Fibroblast of skin of right quadriceps (primary cell): ENCODE measurements at places on chromosomes 3 and 15.
A peak's percentile ranks its signal among the peaks of the same experiment; 100 is the strongest.

DNA sequence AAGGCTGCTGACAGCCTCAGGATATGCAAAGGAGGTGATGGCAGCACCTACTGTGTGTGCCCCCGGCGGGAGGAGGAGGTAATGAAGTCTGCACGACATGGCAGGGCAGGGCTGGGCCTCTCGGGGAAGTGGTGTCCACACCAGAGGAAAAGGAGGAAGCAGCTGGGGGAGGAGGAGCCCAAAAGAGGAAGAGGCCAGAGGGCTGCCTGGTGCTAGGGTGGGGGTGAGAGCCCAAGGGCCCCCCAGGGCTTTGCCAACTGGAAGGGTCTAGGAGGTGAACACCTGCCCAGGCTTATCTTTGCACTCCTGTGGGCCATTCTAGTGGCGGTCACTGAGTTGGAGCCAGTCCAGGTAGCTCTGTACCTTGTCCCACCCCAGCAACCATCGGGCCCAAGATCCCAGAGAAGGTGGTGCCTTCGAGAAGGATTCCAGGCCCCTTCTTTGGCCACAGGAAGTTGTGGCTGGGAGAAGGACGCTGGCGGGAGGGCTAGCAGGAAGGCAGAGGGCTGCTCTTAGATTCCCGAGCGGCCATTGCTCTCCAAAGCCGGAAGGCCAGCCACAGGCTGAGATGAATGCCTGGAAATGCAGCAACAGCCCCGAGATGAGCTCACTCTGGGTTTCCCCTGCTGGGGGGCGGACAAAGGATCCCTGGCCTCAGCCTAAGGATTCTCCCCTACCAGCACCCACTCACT lies 7.0 kb downstream of the GNAI2 start:
- no peak for DNase-seq

DNA sequence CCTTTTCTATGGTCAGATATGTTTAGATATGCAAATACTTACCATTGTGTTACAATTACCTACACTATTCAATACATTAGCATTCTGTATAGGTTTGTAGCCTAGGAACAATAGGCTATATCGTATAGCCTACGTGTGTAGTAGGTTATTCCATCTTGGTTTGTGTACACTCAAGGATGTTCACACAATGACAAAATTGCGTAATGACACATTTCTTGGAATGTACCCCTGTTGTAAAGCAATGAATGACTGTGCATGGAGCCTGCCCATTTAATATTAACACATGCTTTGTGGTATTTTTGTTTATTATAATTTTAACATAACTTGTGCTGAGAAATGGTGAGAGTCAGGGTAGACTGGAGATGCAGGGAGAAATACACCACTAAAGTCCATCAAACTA lies 154.9 kb downstream of the LEKR1 start:
- no peak for DNase-seq

DNA sequence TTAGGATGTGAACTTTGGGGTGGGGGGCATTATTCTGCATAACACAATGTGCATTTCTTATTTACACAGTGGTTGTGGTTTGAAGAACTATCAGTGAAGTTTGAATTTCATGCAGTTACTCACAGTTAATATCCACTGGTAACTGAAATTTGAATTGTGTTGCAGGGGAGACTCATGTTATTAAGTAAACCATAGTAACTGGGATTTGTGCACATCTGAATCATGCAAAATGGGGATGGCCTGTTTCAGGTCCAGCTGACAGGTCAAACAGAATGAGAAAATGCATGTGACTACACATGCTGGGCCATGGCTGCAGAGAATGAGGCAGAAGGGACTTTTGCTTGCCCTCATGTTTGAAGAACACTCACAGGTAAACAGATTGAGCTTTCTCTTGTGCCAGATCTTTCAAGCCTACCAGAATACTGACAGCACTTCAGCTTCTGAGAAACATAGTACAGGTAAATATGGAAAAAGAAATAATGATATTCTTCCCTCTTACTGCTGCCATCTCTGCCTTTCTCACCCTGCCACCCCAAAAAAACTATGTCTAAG lies 115.0 kb downstream of the POLQ start:
- DNase-seq: no peak

DNA sequence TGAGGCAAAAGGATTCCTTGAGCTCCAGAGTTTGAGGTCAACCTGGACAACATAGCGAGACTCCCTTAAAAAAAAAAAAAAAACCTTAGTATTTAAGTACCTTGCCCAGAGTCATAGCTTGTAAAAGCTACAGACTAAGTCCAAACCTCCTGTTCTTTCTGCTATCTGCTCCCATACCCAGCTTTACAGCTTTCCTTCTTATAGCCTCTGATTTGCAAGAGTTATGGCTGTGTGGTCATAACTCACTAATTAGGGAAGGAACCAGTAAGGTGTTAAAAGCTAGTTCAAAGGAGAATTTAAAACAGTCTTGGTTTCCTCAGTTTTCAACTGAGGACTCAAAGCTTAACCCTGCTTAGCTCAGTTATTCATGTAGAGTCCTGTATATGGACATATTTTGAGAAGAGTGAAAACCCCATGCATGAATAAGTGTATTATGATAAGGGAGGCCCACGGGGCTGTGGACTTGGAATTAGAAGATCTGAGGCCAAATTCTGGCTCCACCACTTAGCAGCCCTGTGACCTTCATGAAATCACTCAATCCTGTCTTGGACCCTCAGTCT lies 135.5 kb upstream of the SMAD3 start:
- no peak for DNase-seq

DNA sequence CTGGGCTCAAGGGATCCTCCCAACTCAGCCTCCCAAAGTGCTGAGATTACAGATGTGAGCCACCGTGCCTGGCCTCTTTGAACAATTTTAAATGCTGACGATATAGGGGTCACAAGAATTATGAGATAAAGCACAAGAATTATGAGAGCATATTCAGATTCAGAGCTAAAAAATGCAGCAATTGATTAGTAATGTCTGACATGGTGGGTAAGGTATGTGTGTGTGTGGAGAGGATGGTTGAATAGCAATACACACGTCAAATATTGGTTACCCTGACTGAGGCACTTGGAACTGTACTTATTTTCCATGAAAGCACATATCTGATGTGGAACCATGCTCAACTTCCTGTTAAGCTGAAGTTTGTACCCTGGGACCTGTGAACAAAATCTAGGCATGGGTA lies 115.6 kb downstream of the EOMES start:
- peak; percentile 77 for DNase-seq

DNA sequence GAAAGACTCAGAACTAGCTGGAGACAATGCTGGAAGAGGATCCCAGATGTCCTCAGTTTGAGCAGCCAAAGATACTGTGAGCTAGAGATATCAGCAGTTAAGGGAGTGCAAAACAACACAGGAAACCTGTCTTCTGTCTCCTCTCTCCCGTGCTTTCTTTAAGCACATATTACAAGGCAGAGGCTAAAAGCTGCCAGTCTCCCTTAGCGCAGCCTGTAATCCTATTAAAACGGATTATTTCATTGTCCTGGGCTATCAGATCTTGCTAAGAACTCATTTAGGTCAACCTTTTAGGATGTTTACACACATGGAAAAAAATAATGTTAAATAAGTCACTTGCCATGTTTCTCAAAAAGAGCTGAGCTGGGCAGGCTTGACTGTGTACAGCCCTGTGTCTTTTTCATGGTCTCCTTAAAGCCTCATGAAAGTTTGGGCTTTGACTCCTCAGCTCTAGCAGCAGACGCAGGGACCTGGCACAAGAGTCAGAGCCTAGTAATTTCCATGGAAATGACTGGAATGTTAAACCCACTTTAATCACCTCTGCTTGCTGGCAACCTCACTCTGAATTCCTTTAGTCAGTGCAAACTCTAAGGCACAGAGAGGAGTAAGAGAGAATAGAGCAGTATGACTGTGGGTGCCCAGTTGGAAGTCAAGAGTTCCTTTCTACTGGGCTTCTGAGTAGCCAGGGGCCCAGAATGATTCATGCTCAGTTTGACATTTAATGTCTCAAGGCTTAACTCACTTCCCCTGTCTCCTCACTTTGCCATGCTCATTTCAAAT lies 491.9 kb downstream of the NTRK3 start:
- DNase-seq: peak; percentile 86

- DNase-seq: no peak
Observed at GRCh38 chr3:49868862-49869466, 742 bp downstream of the CAMKV start.
